Kidney (tissue), 22 donors: ENCODE measurements at places on chromosomes 5 and 9.

DNA sequence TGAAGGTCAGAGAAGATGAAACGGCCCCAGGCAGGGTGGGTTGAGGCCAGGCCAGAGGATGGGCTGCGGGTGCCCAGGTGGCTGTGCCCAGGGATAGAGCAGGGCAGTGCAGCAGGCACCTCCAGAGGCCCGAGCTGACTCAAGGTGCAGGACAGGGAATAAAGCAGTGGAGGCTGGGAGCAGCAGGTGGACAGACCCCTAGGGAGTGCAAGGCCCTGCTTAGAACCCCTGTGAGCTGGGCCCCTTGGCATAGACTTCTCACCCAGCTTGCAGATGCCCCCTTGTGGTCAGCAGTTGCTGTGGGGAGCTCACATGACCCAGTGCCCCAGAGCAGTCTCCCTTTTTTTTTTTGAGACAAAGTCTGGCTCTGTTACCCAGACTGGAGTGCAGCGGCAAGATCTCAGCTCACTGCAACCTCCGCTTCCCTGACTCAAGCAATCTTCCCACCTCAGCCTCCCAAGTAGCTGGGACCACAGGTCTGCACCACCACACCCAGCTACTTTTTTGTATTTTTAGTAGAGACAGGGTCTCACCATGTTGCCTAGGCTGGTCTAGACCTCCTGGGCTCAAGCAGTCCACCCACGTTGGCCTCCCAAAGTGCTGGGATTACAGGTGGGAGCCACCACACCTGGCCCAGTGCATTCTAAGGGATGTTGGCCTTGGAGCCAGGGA is 118.8 kb downstream of the WNK2 start:
- peak; percentile 55 for DNase-seq

GRCh38 chr9:79233542-79233941 is 338.2 kb upstream of the TLE4 start:
- no peak for DNase-seq

DNA sequence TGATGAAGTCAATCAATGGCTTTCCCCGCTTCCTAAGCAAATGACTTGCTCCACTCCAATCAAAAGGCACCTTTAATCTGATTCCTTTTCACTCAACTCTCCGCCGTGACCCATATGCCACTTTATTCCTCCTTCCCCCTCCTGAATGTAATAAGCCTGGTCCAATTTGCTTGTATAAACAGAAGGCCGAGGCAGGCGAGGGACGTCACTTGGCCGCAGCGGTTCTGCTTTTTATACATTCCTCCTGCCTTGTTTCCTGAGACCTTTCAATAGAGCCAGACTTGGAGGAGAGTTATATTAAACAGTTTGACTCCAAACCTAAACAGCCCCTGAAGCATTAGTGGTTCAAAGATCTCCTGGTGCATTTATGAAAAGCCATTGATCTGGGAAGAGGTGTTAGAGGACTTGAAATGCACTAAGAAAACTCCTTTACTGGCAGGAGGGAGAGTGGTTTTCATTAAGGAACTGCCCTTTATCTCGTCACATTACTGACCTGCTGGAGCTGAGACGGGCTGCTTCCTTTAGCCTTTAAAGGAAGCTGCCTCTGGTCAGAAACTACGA is 273.4 kb downstream of the SLIT3 start:
- no peak for DNase-seq

DNA sequence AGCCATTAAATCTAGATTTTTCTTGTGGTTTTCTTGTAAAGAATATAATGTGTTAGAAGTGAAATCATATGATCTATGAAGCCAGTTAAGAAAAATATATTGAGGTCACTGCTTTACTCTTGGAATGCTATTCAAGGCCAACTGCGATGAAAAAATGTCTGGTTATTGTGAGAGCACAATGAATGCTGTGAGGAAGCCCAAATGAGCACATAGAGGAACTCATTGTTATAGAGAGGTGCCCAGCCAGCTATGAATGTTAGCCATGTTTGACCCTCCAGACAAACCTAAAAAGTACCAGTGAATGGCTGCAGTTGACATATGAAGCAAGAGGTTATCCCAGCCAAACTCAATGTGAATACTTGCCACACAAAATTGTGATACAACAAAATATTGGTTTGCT is 359.8 kb upstream of the FAM174A start:
- no peak for DNase-seq

GRCh38 chr5:148768806-148769415 is 57.5 kb upstream of the ADRB2 start:
- DNase-seq = no peak

GRCh38 chr9:131759017-131759647 is 19.3 kb upstream of the RAPGEF1 start:
- no peak for DNase-seq

GRCh38 chr5:88459971-88460370 is 191.3 kb upstream of the TMEM161B start:
- DNase-seq = no peak

GRCh38 chr9:114972510-114973136 is 42.2 kb upstream of the TNFSF8 start:
- no peak for DNase-seq

- DNase-seq = peak; percentile 68
Observed at GRCh38 chr5:119435436-119436132, 16.7 kb upstream of the HSD17B4 start.

DNA sequence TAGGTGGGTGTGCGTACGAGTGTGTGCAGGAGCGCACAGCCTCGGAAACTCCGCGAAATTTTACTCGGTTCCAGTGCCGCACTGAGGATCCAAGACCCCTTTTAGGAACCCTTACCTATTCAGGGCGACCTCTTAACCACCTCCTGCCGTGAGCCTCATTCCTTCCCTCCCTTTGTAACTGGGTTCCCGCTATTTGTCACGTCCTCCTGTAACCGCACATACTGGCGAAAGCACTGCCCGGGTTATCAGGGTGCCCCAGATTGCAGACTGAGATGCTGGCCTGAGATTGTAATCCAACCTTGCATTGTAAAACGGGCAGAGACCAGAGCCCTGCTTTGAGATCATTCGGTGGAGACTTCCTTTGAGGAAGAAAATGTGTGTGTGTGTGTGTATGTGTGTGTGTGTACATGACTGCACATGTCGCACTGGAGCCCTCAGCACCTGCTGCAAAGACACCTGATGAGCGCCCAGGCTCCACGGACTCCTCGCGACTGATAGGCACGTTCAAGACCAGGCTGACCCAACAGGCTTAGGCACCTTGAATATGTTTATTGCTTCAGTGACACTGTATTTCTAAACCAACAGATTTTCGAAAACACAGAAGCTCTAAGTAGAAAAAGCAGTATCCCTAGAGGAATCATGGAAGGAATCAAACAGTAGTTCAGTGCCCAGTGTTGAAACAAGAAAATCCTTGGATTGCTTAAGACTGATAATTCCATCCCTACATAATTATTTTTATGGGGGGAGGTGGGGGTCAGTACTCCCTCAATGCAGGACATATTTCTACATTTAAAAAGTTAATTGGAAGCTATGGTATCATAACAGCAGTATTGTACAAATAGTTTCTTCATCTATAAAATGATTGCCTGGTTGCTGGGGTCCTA is 86.5 kb upstream of the TNFAIP8 start:
- DNase-seq = peak; percentile 73

GRCh38 chr5:177430140-177430951 is 3.9 kb downstream of the GRK6 start:
- DNase-seq = no peak

- DNase-seq = no peak
Observed at GRCh38 chr5:34731435-34732232, 75.5 kb downstream of the RAI14 start.

GRCh38 chr5:81750308-81751008 is 439 bp downstream of the SSBP2 start:
- DNase-seq = no peak

DNA sequence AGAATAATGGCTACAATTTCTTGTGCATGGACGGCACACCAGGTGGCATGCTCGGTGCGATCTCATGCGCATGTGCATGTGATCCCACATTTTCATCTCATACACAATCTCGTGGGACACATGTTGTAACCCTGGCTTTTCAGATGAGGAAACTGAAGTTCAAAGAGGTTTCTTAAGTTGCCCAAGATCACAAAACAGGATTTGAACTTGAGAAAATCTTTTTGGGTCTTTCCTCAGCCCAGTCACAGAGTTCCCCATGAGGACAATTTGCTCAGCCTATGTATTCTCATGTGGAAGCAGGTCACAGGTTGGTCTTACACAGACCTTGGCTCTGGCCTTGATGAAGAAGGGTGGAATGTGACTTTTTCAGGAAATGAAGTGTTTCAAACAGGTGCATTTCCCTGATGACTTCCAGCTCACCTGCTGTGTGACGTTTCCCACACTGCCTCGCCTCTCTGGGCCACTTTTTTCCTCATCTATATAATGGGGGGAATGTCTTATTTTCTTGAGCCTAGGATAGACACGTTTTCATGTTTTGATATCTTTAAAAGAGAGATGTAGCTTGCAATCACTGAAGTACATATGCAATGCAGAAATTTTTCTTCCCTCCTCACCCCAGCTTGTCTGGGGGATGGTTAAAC is 7.1 kb upstream of the ORM1 start:
- no peak for DNase-seq

GRCh38 chr9:96484521-96484931 is 34.6 kb downstream of the HABP4 start:
- DNase-seq = no peak

DNA sequence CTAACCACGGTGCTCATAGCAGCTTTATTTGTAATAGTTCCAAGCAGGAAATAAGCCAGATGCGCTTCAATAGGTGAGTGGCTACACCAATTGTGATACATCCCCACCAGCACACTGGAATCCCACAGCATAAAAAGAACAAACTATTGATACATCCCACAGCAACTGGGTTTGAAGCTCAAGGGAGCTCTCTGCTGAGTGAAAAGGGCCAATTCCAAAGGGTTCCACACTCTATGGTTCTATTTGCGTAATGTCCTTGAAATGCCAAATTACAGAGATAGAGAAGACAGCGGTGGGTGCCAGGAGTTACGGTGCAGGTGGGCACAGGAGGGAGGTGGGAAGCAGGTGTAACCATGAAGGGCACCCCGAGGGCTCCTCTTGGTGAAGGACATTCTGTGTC is 155.3 kb upstream of the PPP1R26 start:
- no peak for DNase-seq

- no peak for DNase-seq
Observed at GRCh38 chr5:90813392-90813791, 254.8 kb downstream of the ADGRV1 start.

DNA sequence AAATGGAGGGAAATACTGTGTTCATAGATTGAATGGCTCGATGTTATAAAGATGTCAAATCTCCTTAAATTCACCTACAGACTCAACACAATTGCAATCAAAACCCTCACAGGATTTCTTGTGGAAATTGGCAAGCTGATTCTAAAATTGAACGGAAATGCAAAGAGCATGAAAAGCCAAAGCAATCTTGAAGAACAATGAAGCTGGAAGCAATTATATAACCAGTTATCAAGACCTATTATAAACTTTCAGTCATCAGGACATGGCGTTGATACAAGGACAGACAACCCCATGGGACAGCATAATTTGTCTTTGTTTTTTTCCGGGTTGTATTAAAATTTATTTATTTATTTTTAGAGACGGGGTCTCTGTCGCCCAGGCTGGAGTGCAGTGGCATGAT is 53.5 kb upstream of the OTULINL start:
- no peak for DNase-seq
